RKO (cell line): ENCODE measurements at places on chromosomes 1 and 21.

- no peak for DNase-seq
These were observed 20.0 kb upstream of the LAMC1 start for GRCh38 chr1:183003203-183003602.

GRCh38 chr1:231210126-231210525, 30.9 kb upstream of the GNPAT start:
- no peak for DNase-seq

DNA sequence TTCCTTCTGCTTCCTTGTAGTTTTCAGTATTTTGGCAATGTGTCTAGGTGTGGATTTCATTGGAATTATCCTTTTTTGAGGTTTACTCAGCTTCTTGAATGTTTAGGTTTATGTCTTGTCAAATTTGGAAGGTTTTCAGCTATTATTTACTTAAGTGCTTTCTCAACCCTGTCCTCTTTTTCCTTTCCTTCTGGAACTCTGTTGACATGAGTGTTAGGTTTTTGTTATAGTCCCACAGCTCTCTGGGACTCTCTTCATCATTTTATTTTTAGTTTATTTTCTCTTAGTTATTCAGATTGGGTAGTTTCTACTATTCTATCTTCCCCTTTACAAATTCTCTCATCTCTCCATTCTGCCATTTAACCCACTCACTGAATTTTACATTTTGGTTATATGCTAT, 63.1 kb upstream of the GPR88 start:
- DNase-seq, result no peak

DNA sequence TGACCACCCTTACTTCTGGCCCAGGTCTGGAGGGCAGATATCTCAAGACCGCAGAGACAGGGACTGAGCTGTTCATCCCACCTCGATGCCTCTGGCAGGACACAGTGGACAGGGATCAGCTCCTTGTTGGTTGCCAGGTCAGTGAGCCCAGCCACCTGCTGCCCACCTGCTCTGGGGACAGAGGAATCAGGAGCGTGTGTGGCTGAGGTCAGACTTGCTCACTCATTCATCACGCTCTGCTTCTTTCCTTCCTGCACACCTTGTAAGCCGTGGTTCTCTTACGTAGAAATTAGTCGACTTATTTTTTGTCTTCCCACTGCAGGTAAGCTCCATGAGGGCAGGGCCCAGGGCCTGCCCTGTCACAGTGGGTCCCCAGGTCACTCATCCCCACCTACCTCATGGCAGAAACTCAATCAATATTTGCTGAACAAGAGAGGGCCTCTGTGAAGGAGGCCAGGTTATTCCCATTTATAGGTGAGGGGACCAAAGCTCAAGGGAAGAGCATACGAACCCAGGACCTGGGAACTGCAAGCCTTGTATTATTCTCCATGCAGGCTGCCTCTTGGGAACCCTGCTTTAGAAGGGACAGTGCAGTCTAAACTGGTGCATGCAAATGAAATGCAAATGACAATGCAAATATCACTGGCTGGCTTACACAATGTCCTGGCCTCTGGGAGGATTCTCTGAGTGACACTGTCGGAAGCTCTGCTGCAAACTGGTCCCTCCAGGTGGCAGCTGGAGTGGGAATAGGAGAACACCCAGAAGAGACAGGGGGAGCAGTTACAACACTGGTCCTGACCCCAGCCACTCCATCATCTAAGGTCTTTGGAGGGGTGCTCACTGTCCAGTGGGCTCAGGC, 58.4 kb upstream of the PAX7 start:
- no peak for DNase-seq

GRCh38 chr1:100614570-100614969, 76.6 kb downstream of the GPR88 start:
- no peak for DNase-seq

- DNase-seq, result no peak
These were observed 52.5 kb downstream of the NBPF6 start for GRCh38 chr1:108502624-108503023.

- DNase-seq, result no peak
These were observed 17.2 kb downstream of the EPHX1 start for GRCh38 chr1:225827076-225827475.

- no peak for DNase-seq
These were observed 5.9 kb upstream of the SLC6A9 start for GRCh38 chr1:44037154-44037553.

DNA sequence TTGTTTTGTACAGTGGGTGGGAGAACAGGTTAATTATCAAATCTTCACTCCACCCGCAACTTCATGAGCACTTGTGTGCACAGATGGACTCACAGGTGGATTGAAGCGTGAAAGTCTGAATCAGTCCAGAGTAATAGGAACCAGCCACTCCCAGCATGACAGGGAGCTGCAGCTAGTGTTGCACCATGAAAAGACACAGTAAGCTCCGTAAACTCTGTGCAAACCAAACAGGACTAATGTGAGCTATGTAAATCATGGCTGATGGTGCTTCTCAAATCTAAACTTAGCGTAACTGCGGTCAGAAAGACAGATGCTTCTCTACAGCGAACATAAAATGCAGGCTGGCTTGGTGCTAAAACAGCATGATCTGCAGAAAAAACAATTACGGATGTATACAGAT, 114.4 kb downstream of the CENPF start:
- no peak for DNase-seq

DNA sequence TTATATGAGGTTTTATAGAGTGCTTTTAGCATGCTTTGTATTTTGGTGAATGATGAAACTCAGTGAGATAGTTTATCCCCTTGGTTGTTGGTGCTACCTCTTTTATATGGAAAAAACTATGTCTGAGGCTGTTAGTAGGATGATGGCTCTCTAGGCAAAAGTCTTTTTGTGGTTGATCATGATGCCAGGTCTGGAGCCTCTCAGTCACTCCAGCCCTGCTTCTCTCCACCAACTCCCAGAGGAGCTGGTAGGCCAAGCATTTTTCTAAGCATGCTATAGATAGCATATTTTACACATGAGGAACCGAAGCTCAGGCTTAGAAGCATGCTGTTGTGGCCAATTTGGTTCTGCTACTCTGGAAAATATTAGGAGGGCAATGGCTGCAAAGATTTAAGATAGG, 82.2 kb downstream of the FMN2 start:
- no peak for DNase-seq
